Stimulated activated naive CD4-positive, alpha-beta T cell treated with Interleukin-2 at 50 U/mL for 16 hours (primary cell): ENCODE measurements at places on chromosomes 11 and 22.

DNA sequence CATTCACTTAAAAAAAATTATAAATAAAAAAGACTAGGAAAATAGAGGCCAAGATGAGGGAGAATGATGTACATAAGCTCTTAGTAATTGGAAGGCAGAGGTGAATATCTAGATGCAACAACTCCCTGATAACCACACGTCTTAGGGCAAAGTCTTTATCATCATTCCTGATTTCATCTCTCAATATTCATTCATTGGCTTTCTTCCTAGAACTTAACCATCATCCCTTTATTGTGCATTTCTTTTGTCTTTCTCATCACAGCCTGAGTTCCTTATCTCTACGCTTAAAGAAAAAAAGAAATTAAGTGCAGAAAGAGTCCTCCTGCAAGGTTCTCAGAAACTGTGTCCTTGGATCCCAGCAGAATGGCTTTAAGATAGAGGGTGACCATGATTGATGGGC lies 23.2 kb upstream of the FLI1 start:
- no peak for DNase-seq

DNA sequence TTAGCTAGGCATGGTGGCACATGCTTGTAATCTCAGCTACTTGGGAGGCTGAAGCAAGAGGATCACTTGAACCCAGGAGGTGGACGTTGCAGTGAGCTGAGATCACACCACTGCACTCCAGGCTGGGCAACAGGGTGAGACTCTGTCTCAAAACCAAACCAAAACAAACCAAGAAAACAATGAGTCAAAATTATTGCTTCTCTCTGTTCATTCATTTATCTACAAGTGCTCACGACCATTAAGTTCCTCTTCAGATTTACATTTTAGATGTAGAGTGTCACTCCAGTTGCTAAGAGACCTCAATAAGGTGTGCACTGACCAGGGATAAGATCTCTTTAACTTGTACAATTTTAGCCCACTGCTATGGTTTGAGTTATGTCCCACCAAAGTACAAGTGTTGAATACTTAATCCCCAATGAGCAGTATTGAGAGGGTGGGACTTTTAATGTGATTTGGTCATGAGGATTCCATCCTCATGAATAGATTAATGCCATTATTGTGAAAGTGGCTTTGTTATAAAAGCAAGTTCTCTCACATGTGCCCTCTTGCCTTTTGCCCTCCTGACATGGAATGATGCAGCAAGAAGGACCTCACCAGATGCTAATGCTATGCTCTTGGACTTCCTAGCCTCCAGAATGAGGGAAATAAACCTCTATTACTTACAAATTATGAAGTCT lies 7.8 kb downstream of the HNRNPUL2 start:
- no peak for DNase-seq

DNA sequence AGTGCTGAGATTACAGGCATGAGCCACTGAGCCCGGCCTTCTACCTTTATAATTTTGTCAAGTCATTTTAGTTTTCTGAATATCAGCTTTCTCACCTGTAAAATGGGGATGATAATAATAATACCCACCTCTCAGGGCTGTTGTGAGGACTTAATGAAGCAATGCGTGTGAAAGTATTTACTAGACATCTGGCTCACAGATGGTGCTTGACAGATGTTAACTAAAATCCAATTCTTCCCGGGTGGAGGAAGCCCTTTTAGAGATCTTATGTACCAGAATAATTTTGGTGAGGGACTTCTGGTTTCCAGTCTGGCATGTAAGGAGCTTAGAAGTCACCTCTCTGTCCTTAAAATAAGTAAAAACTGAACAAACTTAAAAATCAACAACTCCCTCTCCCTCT lies 43.7 kb upstream of the NUP160 start:
- no peak for DNase-seq

- no peak for DNase-seq
These were observed 20.3 kb downstream of the MRGPRD start for GRCh38 chr11:68960294-68961071.

DNA sequence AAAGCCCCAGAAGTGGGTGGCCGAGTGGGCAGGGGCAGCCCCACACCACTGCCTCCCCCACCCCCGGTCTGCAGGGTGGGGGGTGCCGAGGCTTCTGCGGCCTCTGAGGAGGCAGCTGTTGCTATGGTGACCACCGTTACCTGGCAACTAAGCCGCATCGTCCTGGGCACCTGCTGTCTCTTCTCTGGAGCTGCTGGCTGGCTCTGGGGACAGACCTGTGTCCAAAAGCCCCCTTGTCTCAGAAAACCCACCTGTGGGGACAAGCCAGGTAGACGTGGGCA lies 79.9 kb upstream of the PRR5 start:
- no peak for DNase-seq

DNA sequence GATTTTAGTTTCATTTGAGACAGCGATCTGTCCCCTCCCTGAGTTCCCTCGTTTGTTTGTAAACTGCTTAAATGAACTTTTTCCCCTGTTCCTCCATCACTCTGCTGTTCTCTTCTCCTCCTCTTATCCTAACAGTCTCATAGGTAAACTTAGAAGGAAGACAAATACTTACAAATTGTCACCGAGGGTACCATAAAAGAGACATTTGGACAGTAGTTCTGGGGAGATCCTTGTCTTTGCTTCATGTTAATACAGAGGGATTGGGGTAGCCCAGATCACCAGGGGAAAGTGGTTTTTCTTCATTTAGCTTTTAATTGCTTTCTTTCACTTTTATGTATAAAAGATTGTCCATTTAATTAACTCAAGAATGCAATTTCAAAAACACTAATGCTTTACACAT lies 46.1 kb downstream of the ZBTB16 start:
- no peak for DNase-seq

DNA sequence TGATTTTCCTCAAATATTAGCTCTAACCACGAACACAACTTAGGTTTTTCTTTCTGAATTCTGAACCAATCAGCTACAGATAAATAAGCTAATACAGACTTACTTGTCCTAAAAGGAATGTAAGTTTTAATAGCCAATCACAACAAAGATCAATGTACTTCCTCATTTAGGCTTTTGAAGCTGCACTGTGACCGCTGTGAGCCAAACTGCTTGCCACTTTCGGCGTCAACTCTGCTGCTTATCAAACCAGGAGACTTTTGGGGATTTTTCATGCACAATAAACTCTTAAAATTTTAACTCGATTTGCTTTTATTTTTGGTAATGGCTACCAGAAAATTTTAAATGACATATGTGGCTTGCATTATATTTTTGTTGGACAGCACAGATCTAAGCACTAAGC lies 92.5 kb downstream of the TMPRSS5 start:
- no peak for DNase-seq

GRCh38 chr11:75547617-75548058 lies 14.4 kb upstream of the SERPINH1 start:
- DNase-seq = no peak

- DNase-seq = no peak
These were observed 79.9 kb downstream of the AMBRA1 start for GRCh38 chr11:46513934-46514342.

DNA sequence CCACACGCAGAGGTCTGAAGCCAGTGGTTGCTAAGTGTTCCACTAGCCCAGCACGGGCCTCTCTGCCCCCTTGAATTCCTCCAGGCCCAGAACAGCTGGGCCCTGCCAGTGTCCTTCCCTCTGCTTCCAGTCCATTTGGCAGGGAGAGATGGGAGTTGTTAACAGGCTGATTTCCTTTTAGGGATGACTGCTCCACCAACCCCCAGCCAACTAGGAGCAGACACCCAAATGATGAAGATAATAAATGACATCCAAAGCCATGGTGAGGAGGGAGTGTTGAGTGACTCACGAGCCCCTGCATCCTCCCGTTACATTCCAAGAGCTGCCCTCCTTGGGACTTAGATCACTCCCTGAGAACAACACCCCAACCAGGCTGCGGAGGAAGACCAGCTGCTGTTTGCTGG lies 20.6 kb downstream of the PARVA start:
- DNase-seq = no peak

- DNase-seq = no peak
These were observed 304.1 kb downstream of the GUCY1A2 start for GRCh38 chr11:106714199-106714598.

GRCh38 chr11:11519184-11519583 lies 102.6 kb downstream of the GALNT18 start:
- DNase-seq = no peak

DNA sequence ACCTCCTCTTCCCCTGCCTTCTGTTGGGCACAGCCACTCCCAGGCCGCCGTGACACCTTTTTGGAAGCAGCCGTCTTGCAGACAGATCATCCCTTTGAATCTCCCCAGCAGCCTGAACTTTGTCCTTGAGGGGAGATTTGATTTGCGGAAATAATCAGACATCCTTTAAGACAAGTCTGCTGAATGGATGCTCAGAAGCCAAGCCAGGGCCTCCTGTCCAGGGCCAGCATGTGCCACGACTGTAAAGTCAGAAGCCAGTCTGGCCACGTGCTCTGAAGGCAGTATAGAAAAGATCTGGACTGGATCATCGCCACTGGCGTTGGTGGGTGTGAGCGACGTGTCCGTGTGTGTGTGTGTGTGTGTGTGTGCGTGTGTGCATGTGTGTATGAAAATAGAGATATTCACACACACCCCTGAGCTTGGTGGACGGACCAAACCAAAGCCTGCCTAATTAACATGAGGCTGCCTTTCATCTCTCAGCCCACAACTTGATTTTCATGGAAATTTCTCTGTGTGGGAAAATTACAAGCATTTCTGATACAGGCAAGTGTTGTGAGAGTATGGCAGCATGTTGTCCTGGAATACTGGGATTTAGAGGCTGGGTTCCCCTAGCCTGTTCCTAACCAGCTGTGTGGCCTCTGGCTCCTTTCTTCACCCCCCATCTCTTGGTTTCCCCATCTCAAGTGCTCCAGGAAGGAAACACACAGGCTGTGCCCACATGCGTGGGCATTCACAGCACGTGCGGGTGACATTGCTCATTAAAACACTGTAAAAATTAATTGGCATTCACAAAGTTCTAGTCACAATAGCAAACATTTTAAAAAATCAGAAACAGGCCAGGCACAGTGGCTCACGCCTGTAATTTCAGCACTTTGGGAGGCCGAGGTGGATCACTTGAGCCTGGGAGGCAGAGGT lies 61.8 kb upstream of the WNT7B start:
- no peak for DNase-seq
